ENCODE measurements at places on chromosomes 6 and 20.

- DNase-seq: no peak
Measured at GRCh38 chr20:24971376-24972101, 21.0 kb downstream of the APMAP start.

DNA sequence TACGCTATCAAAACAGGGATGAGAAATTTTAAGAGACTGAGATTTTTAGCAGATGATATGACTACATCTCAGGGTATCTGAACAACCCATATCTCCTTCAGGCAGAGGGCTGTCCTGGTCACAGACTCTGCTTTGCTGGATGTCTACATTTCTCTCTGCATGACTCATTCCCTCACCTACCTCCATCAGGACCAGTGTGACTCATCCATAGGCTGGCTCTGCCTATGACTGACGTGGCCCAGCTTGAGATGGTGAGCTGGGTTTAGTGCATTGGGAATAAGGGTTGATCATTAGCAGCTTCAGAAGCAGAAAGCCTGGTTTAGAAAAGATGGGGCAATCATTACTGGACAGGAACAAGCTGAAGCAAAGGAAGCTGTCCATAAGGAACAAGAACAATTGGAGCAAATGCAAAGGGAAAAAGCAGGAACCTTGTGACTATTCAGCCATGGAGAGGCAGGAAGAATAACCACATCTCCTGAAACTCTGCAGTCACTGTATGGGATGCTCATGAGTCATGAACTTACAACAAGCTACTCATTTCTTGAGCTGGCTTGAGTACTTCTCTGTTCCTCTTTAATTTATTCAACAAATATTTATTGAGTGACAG, 86.4 kb upstream of the CBLN4 start:
- no peak for DNase-seq

- DNase-seq: no peak
Measured at GRCh38 chr6:14824484-14825275, 421.2 kb upstream of the JARID2 start.

- DNase-seq: no peak
Measured at GRCh38 chr6:144586986-144587385, 301.9 kb downstream of the UTRN start.

GRCh38 chr6:140134224-140134623, 759.8 kb upstream of the CITED2 start:
- no peak for DNase-seq

DNA sequence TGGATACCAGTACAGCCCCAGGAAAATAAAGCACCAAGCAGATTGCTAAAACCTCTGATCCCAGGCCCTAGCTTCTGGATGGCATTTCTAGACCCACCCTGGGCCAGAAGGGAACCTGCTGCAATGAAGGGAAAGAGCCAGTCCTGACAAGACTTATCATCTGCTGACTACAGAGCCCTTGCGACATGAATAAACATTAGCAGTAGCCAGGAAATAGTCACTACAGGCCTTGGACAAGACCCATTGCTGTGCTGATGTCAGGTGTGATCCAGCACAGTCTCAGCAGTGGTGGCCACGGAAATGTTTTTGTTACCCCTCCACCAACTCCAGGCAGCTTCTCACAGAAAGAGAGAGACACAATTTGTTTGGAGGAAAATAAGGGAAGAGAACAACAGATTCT, 399.3 kb downstream of the HAO1 start:
- no peak for DNase-seq

DNA sequence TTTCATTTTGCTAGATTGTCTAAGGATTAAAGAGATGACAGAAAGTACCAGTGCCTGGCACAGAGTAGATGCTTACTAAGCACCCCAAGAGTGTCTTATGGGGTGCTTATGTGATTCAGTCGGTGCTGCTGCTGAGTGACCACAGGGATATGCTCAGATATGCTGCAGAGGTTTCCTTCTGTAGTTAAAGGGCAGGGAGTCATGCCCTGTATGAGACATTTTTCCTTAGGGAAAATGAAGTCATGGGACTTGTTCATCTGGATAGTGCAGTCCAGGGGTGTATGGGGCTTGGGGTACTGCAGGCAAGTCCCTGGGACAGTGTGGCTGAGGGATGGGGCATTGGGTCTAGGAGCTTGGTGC, 25.1 kb downstream of the TOX2 start:
- no peak for DNase-seq

DNA sequence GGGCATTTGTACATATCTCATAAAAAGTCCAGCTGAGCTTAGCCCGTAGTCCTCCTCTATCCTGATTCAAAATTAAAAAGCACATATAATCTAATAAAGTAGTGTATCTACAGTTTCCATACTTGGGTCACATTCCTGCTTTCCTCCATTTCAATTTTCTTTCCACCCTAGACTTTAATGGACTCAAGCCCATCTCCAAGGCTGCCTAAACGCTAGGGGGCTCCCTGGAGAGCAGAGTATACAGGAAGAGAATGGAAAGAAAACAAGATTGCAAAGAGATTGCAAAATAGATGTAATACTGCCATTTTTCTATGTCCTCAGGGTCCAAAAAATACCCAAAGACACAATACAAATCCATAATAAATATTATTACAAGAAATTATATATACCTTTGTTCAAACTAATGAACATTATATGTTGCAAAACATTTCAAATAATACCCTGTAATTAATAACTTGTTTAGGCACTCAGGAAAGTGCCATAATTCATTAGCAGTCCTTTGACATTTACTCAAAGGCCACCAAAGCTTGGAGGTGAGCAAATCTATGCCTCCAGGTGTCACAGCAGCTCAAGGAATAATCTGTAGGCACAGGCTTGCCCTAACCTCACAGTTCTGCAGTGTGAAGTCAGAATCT, 2.4 kb upstream of the MCM3 start:
- DNase-seq: peak; percentile 36

- no peak for DNase-seq
Measured at GRCh38 chr6:12869816-12870432, 153.4 kb downstream of the PHACTR1 start.

GRCh38 chr6:39566456-39566855, 158.8 kb downstream of the KIF6 start:
- no peak for DNase-seq

DNA sequence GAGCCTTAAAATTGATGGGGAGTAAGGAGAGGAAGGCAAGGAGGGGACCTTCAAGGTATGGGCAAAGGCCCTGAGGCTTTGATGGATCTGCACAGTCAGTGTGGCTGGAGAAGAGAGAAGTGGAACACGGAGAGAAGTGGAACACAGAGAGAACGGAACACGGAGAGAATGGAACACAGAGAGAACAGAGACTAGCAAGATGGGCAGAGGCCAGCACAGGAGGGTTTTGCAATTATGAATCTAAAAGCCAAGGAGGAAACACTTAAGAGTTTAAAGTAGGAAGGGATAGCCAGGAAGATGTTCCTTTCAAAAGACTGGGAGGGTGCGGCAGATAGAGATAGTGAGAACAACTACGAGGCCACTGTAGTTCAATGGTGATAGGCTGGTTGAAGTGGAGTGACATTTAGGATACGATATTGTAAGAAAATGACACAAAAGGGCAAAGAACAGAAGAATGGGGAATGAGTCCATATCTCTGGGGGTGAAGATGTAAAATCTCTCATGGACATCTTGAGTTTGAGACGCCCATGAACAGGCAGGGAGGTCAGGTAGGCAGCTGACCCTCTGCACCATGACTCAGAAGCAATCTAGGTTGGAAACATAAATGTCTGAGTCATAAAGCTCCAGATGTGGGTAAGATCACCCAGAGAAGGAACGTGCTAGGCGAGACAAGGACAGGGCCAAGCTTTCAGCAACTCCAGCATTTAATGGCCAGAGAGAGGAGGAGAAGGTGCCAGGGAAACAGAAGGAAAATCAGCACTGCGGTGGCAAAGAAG, 25.4 kb downstream of the ZMYND8 start:
- no peak for DNase-seq

GRCh38 chr20:48238326-48238725, 453.0 kb upstream of the SULF2 start:
- DNase-seq: no peak

GRCh38 chr6:43181942-43182860, at the start of gene CUL9:
TSS of gene CUL9 (plus strand) at chr6:43182196. CDS start at chr6:43184311, 2,115 bp downstream.
- DNase-seq: peak; percentile 33

- no peak for DNase-seq
Measured at GRCh38 chr6:15941168-15941567, 187.7 kb upstream of the MYLIP start.

GRCh38 chr6:109790131-109790530, 99.0 kb downstream of the FIG4 start:
- no peak for DNase-seq

GRCh38 chr20:24818056-24818455, 131.0 kb upstream of the CST7 start:
- DNase-seq: no peak

GRCh38 chr6:150702675-150703074, 103.0 kb downstream of the PLEKHG1 start:
- no peak for DNase-seq

DNA sequence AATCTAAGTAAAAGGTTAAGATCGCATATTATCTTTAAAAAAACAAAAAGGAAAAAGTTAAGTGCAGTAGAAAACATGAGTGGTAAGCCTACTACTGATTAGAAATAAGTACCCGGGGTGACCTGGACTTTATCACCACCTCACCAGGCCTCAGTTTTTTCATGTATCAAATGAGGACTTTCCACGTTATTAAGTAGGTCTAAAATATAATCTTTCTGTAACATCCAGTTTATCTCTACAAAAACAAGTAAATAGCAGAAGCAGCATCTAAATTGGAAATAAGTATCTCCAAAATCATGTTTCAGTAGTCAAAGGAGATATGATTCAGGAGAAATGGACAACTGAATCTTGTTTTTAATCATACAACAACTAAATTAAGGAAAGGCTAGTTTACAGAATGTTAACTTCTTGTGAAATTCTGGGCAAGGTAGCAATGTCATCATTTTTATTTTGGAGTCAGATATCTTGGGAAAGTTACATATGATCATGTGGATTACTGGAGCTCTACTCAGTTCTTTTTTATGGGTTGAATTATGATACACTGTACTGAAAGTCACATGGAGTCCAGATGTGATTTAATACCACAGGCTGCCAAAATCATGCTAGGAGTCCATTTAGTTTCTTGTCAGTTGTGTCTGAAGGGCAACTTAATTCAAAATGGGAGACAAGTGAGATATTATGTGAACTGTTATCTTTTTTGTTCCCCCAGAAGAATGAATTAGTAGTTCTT, 114.7 kb upstream of the PRL start:
- DNase-seq: no peak

- DNase-seq: no peak
Measured at GRCh38 chr20:58967652-58968429, 13.2 kb upstream of the NELFCD start.

DNA sequence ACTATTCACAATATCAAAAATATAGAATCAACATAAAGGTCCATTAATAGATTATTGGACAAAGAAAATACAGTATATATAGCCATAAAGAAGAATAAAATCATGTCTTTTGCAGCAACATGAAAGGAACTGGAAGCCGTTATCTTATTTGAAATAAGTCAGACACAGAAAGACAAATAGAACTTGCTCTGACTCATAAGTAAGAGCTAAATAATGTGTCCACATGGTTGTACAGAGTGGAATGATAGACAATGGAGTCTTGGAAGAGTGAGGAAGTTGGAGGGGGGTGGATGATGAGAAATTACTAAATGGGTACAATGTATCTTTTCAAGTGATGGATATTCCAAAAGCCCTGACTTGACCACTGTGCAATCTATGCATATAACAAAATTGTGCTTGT, 613.5 kb downstream of the PHF3 start:
- no peak for DNase-seq

DNA sequence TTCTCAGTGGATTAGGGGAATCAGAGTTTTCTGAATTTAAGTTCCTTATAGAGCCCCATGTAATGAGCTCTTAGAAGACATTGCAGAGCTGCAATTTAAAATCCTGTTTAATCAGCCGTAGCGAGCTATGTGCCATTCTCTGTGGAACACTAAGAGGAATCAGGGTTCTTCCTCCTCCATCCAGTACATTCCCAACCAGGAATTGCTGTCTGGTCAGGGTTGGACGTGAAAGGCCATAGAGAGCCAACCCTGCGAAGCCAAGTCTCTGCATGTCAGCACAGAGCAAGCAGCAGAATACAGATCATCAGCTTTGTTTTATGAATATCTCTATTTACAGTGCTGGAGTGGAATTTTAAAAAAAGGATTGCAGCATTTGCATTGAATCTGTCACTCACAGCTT, 366.0 kb downstream of the LAMA2 start:
- no peak for DNase-seq

GRCh38 chr6:108083349-108083748, 8.8 kb upstream of the OSTM1 start:
- DNase-seq: no peak

- no peak for DNase-seq
Measured at GRCh38 chr20:35011589-35012226, 56.0 kb downstream of the MYH7B start.

DNA sequence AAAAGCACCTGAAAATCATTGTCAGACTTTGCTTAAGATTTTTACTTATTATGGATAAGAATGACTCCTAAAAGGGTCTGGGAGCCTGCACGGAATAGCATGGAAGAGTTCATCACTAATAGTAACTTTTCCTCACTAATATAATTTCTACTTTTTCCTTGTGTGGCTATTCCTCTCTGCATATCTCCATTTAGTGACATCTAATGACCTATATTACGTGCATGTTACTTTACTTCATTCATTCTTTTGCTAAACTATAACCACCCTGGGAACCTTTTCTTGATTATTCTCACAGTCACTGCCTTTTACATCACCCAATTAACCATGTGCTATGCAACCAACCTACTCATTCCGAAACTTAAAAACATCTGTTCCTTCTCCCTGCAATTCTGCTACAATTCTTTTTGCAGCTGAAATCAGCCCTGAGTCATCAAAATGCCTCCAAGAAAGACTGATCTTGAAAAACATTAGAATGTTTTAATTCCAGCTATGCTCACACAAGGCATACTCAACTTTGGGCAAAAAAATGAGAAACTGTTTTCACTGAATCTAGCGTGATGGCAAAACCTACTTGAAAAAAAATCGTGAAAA, 313.3 kb downstream of the RNGTT start:
- peak; percentile 29 for DNase-seq

DNA sequence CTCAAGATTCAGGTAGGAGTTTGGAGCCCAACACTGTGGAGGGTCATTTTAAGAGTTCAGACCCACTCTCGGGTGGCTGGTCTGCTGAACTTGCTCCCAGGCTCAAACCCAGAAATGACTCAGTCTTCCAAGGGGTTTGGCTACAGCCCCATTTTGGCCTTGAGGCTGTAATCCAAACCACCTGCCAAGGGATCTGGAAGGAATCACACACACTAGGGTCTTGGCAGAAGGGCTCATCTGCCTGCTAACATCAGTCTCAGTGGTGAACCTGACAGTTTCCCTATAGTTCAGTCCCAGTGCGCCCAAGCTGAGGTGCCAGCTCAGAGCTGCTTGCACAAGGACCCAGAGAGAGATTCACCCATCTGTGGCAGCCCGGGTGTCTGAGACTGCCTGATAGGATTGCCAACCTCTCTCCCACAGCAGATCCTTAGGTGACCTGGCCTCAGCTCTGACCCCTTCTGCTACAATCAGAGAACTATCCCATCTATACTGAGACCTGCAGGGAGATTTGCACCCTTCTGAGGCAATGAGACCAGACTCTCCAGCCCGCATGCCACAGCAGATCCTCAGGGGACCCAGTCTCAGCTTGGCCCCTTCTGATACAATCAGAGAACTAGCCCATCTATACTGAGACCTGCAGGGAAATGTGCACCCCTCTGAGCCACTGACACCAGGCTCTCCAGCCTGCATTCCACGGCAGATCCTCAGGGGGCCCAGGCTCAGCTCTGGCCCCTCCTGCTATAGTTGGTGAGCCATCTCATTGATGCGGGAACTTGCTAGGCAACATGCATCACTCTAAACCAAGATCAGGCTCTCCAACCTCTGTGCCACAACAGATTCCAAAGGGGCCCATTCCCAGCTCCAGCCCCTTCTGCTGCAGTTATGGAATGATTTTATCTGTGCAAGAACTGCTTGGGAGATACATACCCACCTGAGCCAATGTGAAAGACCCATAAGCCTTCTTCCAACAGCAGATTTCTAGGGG, 48.2 kb downstream of the THBS2 start:
- DNase-seq: no peak

Measured in smooth muscle cell of the brain vasculature (primary cell).